Colonic mucosa (tissue), 4 donors: ENCODE measurements at places on chromosomes 16 and 17.
A peak's percentile ranks its signal among the peaks of the same experiment; 100 is the strongest.

DNA sequence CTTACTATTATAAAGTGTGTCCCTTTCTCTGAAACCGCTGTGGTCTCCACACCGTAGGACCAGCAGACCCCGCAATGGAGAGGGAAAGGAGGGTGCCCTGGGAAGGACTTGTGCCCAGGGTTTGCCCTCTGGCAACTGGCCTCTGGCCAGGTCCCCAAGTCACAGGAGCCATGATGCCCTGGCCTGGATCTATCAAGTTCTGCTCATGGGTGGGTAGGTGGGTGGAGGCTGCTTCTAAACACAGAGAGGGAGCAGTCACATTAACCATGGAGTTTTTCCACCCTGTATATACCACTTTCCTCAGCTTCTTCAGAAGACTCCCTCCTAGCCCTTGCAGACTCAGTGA lies 9.4 kb upstream of the NEUROD2 start:
- H3K4me3 ChIP-seq, result no peak overlapping the region
- peaks cover 5% of the 10 kb centered on the region for H3K4me1 ChIP-seq
- H3K36me3 ChIP-seq, result no peaks in the 10 kb centered on the region
- no peaks in the 10 kb centered on the region for H3K27me3 ChIP-seq
- H3K27ac ChIP-seq, result no peak overlapping the region
- no peak for DNase-seq

- no peaks in the 10 kb centered on the region for H3K27me3 ChIP-seq
- H3K4me1 ChIP-seq, result no peaks in the 10 kb centered on the region
- H3K4me3 ChIP-seq, result no peak overlapping the region
- DNase-seq, result no peak
These were observed 50.7 kb upstream of the ACSF3 start for GRCh38 chr16:89042711-89043551.

GRCh38 chr16:49058382-49058781 lies 223.3 kb downstream of the CBLN1 start:
- DNase-seq, result no peak
- H3K27me3 ChIP-seq, result no peaks in the 10 kb centered on the region
- no peak overlapping the region for H3K27ac ChIP-seq
- H3K4me1 ChIP-seq, result no peaks in the 10 kb centered on the region
- H3K4me3 ChIP-seq, result no peak overlapping the region

DNA sequence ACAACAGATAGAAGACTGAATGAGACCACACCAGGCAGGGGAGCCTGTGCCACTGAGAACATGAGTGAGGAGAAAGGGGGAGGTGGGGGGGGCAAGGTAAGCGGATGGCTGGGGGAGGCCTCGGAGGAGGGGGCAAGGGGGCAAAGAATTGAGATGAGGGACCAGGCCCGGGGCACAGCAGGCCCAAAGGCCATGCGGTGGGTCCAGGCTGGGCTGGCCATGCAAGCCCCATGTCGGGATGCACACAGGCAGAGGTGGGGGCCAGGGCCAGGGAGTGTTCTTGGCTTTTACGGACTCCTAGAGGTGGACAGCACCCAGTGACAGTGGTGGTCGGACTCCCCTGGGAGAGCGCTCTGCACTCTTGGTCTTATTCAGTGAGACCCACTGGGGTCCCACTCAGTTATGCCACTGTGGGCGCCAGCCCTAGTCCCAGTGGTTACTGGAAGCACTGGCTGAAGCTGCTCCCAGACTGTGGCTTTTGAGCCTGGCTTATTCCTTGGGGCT lies 4.8 kb upstream of the MTHFSD start:
- no peak overlapping the region for H3K27ac ChIP-seq
- no peak overlapping the region for H3K4me3 ChIP-seq
- no peaks in the 10 kb centered on the region for H3K4me1 ChIP-seq
- no peaks in the 10 kb centered on the region for H3K36me3 ChIP-seq

GRCh38 chr17:32822996-32823395 lies 53.9 kb downstream of the MYO1D start:
- H3K27ac ChIP-seq, result peak overlapping the region; percentile 10
- H3K27me3 ChIP-seq, result no peaks in the 10 kb centered on the region
- H3K36me3 ChIP-seq, result no peaks in the 10 kb centered on the region
- DNase-seq, result no peak
- H3K4me3 ChIP-seq, result no peak overlapping the region
- peaks cover 7% of the 10 kb centered on the region for H3K4me1 ChIP-seq

- no peak overlapping the region for H3K4me3 ChIP-seq
- no peaks in the 10 kb centered on the region for H3K4me1 ChIP-seq
- H3K27ac ChIP-seq, result no peak overlapping the region
These were observed 169.5 kb downstream of the AHSP start for GRCh38 chr16:31696968-31697743.

DNA sequence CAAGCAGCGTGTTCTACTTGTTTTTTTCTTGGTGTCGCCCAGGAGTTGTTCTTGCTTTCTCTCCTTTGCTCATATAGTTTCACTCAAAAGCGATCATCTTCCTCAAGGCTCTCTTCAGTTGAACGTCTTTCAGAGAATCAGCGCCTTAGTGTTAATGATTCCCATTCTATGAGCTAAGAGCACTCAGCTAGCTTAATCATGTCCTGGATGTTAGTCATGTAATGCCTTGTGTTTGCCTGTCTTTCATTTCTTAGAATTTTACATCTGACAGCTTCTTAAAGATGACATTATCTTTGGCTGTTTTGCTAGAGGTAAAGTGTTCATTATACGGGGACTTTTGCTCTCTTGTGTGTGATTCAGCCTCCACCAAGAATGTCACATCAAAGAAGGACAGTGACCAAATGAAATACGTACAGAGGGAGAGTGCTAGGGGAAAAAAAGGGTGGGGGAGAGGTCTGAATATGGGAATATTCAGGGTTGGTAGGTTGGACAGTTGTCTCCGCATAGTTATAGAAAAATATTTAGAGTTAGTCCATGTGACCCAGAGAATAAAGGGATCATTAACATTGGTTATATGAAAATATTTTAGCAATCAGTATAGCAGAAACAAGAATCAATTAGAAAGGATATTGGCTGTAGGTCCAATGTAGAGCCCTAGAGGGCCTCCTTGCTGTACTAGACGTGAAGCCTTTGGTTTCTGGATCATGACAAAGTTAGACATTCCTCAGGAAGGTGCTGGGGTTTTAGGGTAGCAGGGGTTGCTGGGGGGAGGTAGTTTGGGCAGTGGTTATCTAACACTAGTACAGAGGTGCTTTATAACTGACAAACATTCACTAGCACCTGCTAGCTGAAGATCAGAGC lies 31.9 kb upstream of the ANKFN1 start:
- H3K4me3 ChIP-seq, result no peak overlapping the region
- H3K27me3 ChIP-seq, result no peaks in the 10 kb centered on the region
- H3K27ac ChIP-seq, result no peak overlapping the region
- DNase-seq, result no peak
- no peaks in the 10 kb centered on the region for H3K4me1 ChIP-seq

DNA sequence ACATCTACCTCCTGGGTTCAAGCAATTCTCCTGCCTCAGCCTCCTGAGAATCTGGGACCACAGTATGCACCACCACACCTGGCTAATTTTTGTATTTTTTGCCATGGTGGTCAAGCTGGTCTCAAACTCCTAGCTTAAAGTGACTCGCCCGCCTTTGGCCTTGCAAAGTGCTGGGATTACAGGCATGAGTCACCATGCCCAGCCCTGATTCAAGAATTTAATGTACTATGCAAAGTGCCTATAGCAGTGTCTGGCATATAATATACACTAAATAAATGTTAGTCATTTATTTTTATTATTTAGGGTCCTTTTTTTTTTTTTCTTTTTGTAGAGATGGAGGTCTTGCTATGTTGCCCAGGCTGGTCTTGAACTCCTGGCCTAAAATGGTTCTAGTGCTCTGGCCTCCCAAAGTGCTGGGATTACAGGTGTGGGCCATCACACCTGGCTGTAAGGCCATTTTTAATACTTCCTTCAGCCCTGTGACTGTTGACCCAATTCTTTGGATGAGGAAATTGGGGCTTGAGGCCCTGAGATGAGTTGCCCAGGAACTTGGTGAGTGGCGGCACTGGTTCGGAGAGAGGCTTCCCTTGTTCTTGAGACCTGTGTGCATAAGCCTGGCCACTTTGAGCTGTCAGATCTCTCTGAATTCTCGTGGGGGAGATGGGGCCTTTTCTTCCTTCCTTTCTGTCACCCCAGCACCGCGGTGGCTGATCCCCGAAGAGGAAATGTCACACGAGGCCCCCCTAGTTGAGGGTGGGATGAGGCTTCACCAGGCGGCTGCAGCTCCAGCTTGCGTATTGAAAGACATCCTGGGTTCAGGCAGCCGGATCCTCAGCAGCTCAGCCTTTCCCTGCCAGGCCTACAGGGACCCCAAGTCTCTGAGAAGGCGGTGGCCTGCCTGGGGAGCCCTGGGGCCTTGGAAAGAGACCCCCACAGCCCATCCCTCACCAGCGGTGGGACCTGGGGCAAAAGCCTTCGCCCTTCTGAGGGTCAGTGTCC lies 38.7 kb downstream of the LAT start:
- H3K36me3 ChIP-seq, result no peaks in the 10 kb centered on the region
- H3K4me1 ChIP-seq, result no peaks in the 10 kb centered on the region
- DNase-seq, result no peak
- no peaks in the 10 kb centered on the region for H3K27me3 ChIP-seq

GRCh38 chr16:54409982-54410381 lies 123.4 kb upstream of the IRX3 start:
- no peaks in the 10 kb centered on the region for H3K4me1 ChIP-seq
- H3K27me3 ChIP-seq, result no peaks in the 10 kb centered on the region
- H3K27ac ChIP-seq, result no peak overlapping the region
- H3K36me3 ChIP-seq, result no peaks in the 10 kb centered on the region

- H3K27ac ChIP-seq, result no peak overlapping the region
- H3K36me3 ChIP-seq, result no peaks in the 10 kb centered on the region
- no peak overlapping the region for H3K4me3 ChIP-seq
- H3K27me3 ChIP-seq, result no peaks in the 10 kb centered on the region
These were observed 70.6 kb upstream of the MED9 start for GRCh38 chr17:17406225-17406624.

DNA sequence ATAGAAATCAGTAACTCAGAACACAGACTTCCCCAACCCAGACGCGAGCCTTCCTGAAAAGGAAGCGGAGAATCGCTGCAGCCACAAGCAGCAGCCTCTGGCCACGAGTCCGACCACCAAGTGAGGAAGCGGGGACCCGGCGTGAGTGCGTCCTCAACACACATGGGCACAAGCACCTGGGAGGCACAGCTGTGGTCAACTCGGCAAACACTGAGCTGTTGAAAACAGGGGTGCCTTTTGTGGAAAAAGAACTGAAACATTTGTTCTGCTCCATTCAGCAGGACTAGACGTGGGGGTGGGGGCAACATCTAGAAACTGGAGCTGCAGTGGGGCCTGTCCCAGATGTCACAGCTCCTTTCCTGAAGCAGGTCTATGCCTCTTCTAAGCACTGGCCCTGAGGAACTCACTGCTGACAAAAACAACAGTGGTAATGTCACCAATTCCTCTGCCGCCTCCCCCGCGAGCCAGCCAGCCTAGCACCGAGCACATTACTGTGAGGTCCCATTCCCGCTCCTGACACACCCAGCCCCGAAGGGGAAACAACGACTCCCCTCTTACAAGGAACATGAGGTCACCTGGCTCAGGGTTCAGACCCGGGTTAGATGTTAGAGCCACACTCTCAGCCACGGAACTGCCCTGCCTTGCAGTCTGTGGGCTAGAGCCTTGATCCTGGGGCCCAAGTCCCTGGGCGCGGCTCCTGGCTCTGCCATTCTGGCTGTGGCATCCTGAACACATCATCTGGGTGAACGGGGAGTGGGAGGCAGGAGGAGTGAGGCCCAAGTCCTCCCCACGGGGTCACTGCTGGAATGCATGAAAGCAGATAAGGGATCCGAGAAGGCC lies 29.0 kb downstream of the KDM8 start:
- no peaks in the 10 kb centered on the region for H3K27me3 ChIP-seq
- peaks cover 30% of the 10 kb centered on the region for H3K4me1 ChIP-seq
- H3K4me3 ChIP-seq, result no peak overlapping the region
- no peaks in the 10 kb centered on the region for H3K36me3 ChIP-seq
- H3K27ac ChIP-seq, result peak overlapping the region; percentile 28

DNA sequence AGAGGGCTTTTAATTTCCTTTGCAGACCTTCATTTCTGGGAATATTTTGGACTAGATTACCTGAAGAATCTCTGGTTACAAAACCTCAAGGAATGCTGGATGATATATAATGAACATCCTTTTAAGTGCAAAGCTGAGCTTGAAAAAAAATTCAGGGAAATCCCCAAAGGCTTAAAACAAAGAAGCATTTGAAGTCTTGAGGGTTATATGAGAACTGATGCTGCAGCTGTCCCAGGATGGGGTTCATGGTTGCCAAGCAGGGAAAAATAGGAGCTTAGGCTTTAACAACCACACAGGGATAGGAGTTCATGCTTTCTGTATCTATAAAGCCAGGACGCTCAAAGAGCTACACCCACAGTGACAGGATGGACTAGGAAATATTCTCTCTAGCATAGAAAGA lies 150.4 kb upstream of the IRX5 start:
- DNase-seq, result no peak
- no peak overlapping the region for H3K27ac ChIP-seq
- no peaks in the 10 kb centered on the region for H3K4me1 ChIP-seq
- no peaks in the 10 kb centered on the region for H3K36me3 ChIP-seq

DNA sequence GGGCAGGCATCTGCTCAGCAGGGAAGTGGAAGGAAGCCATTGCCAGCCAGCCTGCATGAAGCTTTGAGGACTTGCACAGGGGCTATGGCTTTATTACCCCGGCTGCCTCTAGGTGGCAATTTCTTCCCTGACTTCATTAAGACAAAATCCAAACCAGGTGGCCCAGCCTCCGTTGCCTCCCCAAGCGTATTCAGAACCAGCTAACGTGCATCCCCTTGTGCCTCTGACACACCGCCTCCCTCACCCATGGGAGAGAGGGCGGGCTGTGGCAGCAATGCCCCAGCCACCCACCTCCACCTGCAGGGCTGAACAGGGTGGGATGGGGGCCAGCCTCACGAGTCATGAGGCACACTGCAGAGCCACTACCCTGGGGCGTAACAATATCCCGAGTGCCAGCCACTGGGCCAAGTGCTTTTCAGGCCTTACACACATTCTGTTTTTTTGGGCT lies 6.8 kb downstream of the KIFC3 start:
- no peaks in the 10 kb centered on the region for H3K27me3 ChIP-seq
- peaks cover 6% of the 10 kb centered on the region for H3K4me1 ChIP-seq
- DNase-seq, result no peak
- H3K4me3 ChIP-seq, result no peak overlapping the region
- H3K36me3 ChIP-seq, result no peaks in the 10 kb centered on the region
- H3K27ac ChIP-seq, result no peak overlapping the region

DNA sequence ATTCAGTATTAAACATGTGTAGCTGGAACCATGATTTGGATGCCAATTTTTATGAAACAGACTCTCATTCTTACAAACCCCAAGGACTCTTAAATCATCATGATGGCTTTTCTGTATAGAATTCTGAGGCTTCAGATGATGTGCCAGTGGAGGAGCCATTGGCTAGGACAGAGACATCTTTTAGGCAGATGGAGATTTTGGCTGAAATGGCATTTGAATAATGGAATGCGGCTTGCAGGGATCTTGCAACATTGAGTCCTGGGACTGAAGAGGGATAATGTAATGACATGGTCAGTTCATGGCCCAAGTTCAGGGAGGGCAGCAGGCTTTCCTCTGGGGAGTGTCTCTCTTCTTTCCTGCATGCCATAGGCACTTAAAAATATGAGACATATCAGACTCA lies 172.4 kb downstream of the ABCA8 start:
- no peak overlapping the region for H3K4me3 ChIP-seq
- H3K4me1 ChIP-seq, result no peaks in the 10 kb centered on the region
- H3K36me3 ChIP-seq, result no peaks in the 10 kb centered on the region
- no peak overlapping the region for H3K27ac ChIP-seq
- DNase-seq, result no peak

- H3K4me1 ChIP-seq, result no peaks in the 10 kb centered on the region
- H3K36me3 ChIP-seq, result no peaks in the 10 kb centered on the region
- H3K4me3 ChIP-seq, result no peak overlapping the region
These were observed 3.9 kb upstream of the KCNJ16 start for GRCh38 chr17:70071127-70071526.

GRCh38 chr17:58339755-58340404 lies 11.3 kb upstream of the TSPOAP1 start:
- DNase-seq, result no peak
- H3K27ac ChIP-seq, result peak overlapping the region; percentile 88
- H3K4me3 ChIP-seq, result peak overlapping the region; percentile 17
- H3K4me1 ChIP-seq, result no peaks in the 10 kb centered on the region
- H3K27me3 ChIP-seq, result no peaks in the 10 kb centered on the region
